ENCODE measurements at places on chromosomes 5 and 9.

DNA sequence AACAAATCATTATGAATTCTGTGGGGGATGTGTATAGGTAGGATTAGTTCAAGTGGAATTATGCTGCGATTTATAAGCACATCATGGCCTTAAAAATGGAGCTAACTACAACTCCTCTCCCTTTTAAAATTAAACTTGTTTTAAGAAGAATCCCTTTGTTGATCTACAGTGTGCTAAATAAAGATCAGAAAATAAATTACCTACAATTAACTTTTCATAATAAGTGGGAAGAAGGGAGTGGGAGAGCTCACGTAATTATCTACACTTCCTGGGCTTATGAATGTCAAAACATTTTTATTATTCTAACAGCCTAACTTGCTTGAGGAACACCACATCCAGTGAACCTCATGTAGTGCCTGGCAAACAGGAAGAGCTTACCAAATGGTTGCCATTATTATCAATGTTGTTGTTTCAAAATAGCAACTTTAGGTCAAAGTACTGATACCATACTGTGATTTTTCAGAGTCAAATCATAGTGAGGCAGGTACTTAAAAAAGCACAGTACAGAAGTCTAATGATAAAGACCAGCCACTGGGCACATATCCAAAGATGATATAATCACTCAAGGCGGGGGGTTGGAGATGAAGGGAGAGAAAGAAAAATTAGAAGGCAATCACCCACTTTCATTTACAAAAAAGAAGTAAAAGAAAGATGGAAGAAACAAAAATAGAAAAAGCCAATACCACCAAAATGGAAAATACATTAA lies 174.0 kb downstream of the RAPGEF6 start:
- DNase-seq = no peak

DNA sequence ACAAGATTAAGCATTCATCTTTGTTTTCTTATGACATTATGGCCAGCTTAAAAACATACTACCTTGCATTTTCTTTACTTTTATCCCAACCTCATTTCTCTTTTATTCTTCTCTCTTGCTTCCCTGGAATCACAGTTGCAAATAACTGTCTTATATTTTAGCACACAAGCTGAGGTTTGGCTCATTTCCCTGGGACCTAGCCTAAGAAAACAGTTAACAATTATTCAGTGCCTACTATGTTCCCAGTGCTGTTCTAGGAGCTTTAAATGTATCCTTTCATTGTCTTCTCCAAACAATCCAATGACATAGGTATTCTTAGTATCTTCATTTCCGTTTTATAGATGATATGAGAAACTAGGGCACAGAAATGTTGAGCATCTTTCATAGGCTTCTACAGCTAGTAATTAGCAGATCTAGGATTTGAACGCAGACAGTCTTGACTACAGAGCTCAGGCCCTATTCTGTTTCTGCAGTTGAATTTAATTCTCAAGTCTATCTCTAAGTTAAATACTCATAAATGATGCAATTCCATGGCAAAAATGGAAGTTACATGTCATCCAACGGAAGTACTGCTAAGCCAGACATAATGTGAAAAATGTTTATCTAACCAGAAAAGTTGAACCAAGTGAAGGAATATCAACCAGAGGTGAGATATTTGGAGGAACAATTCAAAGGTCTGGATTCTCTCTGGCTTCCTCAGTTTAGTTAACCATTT lies 52.3 kb upstream of the MTAP start:
- DNase-seq = no peak

GRCh38 chr5:56148453-56148971 lies 84.6 kb downstream of the ANKRD55 start:
- DNase-seq = no peak

DNA sequence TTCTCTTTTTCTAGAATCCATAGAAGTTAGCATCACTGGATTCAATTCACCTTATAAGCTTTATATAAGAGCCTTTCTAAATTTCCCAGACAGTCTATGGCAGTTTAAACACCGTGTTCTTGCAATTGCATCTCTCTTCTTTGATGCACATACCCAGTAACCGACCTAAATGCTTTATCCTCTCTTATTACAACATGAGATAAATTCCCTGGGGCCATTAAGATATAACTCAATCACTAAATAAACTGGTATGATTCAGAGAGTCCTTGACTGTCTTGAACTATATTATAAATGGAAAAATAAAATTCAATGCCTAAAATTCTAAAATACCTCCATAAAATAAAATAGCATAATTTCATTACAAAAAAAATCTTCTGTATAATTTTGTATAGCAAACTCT lies 98.1 kb downstream of the DIRAS2 start:
- no peak for DNase-seq

DNA sequence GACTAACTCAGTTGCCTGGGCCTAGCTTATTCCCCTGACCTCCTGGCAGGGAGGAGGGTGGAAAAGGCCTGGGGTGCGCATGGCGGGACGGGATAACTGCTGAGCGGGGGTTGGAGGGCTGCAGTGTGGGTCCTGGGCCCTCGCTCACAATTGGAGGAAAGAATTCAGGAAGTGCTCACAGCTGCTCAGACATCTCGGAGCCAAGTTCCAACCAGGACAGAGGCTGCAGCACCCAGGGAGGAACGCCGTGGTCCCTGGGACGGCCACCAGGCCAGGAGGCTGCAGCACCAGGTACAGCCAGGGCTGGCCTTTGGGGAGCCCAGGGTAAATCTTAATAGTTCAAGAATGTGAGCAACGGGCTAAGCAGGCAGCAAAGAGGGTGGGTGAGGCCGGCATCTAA lies at the start of gene SPAAR:
Gene SPAAR, plus strand, starts transcription at position 217 of the 400 bp plus-strand sequence. CDS start 974 bp downstream, outside the sequence.
- DNase-seq = no peak

DNA sequence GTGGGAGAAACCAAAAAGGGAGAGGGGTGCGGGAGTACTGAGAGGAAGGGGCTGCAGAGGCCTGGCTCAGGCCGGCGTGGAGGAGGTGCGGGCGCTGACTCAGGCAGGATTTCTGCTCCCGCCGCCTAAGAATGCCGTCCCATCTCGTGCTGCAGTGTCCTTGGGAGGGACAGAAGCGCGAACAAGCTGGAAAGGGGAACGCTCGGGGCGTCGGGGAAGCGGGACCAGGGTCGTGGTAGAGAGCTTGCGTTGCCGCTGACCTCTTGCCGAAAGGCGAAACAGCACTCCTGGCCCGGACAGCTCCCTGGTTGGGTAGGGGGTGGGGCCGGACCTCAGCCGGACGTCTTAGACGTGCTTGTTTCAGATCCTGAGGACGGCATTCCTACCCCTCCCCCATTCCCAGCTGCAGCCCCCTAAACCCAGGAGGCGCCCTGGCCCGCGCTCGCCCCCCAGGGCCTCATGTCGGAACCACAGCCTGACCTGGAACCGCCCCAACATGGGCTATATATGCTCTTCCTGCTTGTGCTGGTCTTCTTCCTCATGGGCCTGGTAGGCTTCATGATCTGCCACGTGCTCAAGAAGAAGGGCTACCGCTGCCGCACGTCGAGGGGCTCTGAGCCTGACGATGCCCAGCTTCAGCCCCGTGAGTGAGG lies 1.1 kb downstream of the RELL2 start:
- peak; percentile 40 for DNase-seq

- no peak for DNase-seq
Observed at GRCh38 chr5:38438757-38439156, 117.7 kb downstream of the LIFR start.

DNA sequence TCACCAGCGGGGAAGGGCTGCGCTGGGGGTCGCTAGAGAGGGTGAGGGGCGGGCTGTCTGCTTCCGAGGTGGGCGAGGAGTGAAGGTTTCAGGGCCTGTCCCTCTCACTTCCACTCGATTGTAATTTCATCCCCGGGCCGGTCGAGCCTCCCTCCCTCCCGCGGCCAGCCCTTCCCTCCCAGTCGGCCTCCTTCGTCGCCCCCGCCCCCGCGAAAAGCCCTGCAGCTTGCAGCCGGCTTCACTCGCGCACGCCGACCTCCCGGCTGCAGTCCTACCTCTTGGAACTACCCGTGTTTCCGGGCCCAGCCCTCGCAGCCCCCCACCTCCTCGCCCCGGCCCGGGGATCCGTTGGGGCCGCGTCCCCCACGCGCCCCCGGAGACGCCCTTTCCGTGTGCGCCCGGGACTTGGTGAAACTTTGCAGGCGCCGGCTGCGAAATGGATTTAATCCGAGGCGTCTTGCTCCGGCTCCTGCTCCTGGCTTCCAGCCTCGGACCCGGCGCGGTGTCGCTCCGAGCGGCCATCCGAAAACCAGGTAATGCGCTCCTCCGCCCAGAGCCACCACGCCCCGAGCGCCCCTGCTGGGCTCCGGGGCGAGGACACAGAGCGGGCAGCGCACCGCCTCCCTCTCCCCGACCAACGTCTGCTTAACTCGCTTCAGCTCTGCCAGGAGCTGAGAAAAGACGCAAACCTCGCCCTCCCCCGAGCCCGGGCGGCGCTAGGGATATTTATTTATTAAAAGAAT lies at the start of gene EGFLAM:
Gene EGFLAM, plus strand, starts transcription at position 241 of the 743 bp plus-strand sequence. Its CDS starts 196 bp downstream, at position 437.
- no peak for DNase-seq

DNA sequence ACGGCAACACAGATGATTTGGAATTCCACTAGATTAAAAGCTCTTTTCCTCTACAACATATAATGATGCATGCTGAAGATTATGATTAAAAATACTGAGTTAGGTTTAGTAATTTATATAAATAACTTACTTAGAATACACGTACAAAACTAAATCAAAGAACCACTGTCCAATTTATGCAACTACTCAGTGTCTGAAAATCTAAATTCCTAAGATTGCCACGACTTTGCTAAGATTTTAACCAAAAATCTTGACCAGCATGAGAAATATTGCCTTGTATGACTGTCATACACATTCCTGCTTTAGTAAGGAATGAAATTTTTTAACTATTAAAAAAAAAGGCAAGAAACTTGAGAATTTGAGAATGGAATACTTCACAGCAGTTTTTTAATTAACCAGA lies 292.4 kb downstream of the ZNF608 start:
- no peak for DNase-seq

DNA sequence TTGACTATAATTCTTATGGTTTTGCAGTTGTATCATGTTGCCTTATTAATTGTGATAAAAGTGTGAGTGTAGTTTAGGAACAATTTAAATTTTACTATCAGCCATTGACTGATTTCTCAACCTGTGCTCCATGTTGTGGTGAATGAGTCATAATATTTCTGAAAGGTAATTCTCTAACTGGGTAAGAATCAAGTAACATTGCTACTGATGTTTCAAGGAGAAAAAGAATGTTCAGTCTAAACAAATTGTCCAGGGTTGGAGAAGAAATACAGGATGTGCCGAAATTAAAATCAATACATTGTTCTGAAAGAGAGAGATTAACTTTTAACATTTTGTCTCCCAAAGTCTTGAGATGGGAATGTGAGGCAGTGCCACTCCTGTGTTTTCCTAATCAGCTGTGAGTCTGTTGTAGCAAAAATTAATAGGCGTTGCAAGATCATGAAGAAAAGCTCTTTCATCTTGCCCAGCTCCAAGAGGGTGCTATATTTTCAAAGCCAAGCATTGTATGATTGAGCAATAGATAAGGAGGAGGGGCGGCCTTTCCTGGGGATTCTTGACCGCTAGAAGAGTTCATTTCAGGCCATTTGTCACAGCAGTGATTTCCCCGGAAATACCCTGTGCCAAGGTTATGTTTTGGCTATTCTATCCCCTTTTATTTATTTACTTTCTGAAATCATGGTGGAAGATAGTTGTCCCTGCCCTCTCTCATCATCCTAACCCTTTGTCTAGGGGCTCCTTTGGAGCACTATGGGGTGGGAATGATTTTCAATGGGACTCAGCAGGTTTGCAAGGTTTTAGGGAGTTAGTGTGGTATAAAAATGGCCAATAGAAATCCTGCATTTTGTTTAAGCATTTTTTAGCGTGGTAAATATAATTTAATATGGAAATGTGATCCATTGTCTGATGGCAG lies 151.6 kb downstream of the FOCAD start:
- no peak for DNase-seq

DNA sequence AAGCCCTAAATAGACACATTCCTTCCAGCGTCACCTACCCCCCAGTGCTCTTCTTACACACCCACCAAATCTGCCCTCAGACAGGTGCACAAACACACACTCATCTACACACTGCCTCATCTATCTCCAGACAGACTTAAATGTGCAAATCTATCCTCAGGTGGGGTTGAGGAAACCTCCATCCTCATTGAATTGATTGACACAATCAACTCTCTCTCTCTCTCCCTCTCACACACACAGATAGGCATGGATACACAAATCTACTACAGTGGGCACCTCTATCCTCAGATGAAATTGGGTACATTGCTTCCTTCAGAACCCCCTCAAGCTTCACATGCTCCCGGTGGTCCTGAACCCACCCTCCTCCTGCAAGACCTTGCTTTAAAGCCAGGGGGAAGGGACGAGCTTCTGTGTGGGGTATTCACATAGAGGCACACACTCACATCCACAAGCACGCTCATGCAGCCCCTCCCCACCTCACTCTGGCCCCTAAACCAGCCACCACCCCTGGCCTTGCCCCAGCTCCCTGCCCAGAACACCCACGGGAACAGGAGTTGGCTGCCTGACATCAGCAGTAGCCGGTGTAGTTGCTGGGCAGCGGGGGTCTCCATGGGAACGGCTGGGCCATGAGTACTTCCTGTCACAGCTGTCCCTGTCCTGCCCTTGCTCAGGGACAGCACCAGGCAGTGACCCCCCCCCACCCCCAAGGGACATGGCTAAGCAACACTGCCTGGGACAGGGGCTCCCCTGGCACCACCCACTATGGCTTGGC lies 22.8 kb downstream of the PCDH1 start:
- no peak for DNase-seq

GRCh38 chr5:56659971-56660370 lies 155.4 kb upstream of the MAP3K1 start:
- no peak for DNase-seq

DNA sequence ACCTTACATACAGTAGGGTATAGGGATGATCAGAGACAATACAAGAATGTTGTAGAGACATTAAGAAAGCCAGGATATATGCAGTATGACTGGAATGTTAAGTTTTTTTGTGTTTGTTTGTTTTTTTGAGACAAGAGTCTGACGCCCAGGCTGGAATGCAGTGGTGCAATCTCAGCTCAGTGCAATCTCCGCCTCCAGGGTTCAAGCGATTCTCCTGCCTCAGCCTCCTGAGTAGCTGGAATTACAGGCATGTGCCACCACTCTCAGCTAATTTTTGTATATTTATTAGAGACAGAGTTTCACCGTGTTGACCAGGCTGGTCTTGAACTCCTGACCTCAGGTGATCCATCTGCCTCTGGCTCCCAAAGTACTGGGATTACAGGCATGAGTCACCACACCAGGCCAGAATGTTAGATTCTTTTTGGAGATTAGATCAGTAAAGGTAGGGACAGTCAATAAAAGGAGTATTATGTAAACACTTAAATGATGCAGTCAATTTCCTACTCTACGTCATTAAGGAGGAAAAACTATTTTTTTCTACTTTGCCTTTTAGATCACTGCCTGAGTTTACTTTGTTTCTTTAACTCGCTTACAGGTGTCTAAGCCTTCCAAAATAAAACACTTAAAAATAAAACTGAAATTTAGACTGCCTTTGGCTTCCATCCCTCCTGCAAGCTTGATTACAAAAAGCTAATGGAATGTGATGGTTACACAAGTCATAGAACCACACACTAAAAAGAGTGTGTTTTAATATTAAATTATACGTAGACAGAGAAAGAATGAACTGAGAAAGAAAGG lies 6.8 kb upstream of the HNRNPA0 start:
- no peak for DNase-seq

- no peak for DNase-seq
Observed at GRCh38 chr5:66513130-66513529, 83.1 kb upstream of the MAST4 start.

All from stimulated activated CD4-positive, alpha-beta T cell treated with anti-CD3 and anti-CD28 coated beads, TNF-alpha, amount 100 ng/mL, for 1 hour (primary cell).